Right lobe of liver (tissue), 6 donors: ENCODE measurements at places on chromosomes 2 and 18. TPM values are rescaled to one million over a fixed set of nuclear protein-coding genes. Genes with fewer than 3 reads are reported as not detected.

The RIT2 gene
- not detected for total RNA-seq

The SP140L gene
- 11.1 TPM for total RNA-seq

The MAL gene
- total RNA-seq: 0.24 TPM

The CIB4 gene
- not detected for total RNA-seq

The ANKRD30BL gene
- total RNA-seq: not detected

GRCh38 chr2:97718051-97718882 is 4.9 kb downstream of the ZAP70 start:
- DNase-seq: peak; percentile 17

DNA sequence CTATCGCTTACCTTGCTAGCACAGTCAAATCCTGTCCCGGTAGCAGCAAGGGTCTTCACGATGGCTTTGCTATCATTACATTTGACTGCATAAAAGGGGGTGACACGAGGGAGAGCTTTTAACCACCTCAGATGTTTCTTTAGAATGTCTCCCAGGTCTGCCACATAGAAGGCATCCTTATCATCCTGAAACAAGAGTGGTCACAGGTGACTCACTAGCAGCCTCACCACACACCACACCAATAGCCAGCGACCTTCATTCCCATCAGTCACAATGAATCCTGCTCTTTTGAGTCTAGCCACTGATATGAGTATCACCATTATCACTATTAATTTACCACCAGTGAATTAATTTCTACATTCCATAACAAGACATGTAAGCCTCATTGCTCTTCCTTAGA is 3.7 kb downstream of the ODC1 start:
- DNase-seq: no peak

DNA sequence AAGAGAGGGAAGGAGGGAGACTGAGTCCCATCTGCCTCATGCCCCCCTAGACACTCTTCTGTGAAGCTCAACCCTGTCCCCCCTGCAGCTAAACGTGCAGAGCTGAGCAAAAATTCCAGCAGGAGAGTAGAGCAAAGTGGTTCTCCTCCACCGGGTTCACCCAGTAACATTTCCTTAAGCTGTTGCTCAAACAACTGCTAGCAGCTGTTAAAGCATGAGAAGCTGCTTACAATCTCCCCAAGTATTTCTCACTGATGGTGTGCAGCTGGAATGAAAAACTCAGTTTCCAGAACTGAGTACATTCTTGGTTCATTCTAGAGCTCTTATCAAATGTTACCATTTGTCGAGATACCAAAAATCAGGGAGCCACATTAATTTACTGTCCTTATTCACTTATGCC is 92.3 kb downstream of the STK39 start:
- DNase-seq: no peak

DNA sequence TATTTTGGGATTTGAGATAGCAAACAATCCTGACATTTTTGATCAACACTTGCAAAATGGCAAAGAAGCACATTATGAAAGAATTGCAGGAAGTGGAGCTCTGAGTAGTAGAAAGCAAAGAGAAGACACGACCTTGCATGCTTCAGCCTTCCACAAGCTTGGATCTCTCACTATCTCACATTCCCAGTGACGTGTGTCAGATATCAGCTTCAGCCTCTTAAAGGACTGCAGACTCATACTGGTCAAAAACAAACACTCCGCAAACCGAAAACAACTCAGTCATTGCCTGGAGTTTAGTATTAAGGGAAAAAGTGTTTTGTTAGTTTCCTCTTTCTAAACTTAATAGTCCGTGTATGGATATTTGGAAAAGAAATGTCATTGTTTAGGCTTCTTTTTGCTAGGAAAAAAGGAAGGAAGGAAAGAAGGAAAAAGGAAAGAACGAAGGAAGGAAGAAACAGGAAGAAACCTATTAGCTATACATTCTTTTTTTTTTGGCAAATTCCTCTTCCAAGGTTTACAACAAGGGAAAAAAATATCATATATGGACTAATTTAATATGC is 32.6 kb upstream of the SLC40A1 start:
- no peak for DNase-seq

DNA sequence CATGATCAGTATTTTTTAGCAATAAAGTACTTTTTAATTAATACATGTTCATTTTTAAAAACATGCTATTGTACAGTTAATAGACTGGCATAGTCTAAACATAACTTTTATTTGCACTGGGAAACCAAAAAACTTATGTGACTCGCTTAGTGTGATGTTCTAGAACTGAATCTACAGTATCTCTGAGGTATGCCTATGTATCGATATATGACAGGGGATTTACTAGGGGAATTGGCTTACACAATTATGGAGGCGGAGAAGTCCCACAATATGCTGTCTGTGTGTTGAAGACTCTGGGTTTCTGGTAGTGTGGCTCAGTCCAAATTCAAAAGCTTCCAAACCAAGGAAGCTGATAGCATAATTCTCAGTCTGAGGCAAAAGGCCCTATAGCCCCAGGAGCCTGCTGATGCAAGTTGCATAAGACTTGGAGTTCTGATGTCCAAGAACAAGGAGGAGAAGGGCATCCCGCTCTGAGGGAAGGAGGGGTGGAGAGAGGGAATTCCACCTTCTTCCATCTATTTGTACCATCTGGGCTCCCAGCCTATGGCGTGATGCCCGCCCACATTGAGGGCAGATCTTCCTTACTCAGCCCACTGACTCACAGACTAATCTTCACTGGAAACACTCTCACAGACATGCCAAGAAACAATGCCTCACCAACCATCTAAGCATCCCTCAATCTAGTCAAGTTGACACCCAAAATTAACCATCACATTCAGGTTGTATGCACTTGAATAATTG is 27.5 kb downstream of the ZNF638 start:
- DNase-seq: no peak

- DNase-seq: no peak
Observed at GRCh38 chr2:205747829-205748386, 65.6 kb downstream of the NRP2 start.

GRCh38 chr2:96985181-96985945 is 1.0 kb downstream of the FAM178B start:
- no peak for DNase-seq

GRCh38 chr2:42663106-42663780 is 94.8 kb downstream of the MTA3 start:
- DNase-seq: peak; percentile 68

- DNase-seq: no peak
Observed at GRCh38 chr18:75169411-75169810, 39.5 kb downstream of the PTGR3 start.

DNA sequence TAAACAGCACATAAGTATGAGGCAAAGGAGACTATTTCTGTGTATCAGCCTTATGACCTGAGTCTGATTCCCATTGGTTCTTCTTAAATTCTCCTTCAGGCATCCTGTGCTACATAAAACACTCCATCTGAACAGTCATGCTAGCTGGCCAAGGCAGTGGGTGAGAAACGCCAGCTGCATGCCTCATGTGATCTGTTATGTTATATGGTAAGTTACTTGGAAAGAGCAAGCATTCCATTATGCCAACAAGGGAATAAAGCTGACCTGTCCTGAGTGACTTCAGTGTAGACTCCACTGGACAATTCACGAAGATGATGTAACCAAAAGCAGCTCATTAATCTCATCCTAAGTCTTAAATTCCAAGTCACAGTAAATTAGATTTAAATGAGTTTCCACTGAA is 216.5 kb upstream of the FN1 start:
- DNase-seq: no peak
